ENCODE measurements at places on chromosomes 12 and 14. TPM values are rescaled to one million over a fixed set of nuclear protein-coding genes. Genes with fewer than 3 reads are reported as not detected.

C1S gene
- total RNA-seq, result 6.6 TPM

INHBC gene
- not detected for total RNA-seq

KIF26A gene
- 0.05 TPM for total RNA-seq

RIMBP2 gene
- total RNA-seq, result 0.14 TPM

CCDC38 gene
- 0.63 TPM for total RNA-seq

RPGRIP1 gene
- total RNA-seq, result not detected

TSPAN11 gene
- total RNA-seq, result 0.07 TPM

DNA sequence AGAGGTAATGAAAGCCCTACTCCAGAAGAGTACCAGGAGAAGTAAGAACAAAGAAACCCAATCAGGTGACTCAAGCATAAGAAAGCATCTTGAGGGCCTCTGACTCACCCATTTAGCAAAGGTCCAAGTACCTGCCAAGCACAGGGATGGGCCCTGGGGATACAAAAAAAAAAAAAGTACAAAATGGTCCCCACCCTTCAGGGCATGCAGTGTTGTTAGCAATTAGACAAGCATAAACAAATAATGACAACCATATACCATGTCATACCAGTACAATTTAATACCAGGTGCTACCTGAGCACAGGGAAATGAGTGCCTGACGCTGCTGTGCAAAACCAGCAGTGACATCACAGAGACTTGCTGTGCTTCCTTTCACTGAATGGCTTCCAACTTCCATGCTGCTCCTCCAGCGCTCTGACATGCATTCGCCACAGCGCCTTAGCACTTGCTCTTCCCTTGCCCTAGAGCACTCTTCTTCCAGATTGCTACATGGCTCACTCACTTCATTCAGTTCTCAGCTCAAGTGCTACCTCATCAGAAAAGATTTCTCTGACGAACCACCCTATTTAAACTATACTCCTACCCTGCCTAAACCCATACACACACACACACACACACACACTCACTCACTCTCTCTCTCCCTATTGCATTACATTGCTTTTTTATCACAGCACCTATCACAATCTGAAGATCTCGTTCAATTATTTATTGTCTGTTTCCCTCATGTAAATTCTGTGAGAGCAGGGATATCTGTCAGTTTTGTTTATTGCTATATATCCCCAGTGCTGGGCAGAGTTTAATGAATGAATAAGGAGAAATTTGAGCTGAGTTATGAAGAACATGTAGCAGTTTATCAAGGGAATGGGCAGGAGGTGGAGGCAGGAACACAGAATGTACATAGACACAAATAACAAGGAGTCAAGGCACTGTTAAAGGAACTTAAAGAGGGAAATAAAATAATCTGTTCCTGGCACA lies 12.9 kb upstream of the EPS8 start:
- no peak overlapping the region for H3K4me3 ChIP-seq
- no peaks in the 10 kb centered on the region for H3K4me1 ChIP-seq
- H3K27me3 ChIP-seq, result peaks cover 13% of the 10 kb centered on the region
- no peaks in the 10 kb centered on the region for H3K36me3 ChIP-seq
- DNase-seq, result no peak
- H3K27ac ChIP-seq, result no peak overlapping the region

GRCh38 chr12:116482859-116483258 lies 76.3 kb upstream of the MAP1LC3B2 start:
- H3K36me3 ChIP-seq, result no peaks in the 10 kb centered on the region
- H3K27me3 ChIP-seq, result no peaks in the 10 kb centered on the region
- no peak for DNase-seq
- no peak overlapping the region for H3K27ac ChIP-seq
- no peak overlapping the region for H3K4me3 ChIP-seq

DNA sequence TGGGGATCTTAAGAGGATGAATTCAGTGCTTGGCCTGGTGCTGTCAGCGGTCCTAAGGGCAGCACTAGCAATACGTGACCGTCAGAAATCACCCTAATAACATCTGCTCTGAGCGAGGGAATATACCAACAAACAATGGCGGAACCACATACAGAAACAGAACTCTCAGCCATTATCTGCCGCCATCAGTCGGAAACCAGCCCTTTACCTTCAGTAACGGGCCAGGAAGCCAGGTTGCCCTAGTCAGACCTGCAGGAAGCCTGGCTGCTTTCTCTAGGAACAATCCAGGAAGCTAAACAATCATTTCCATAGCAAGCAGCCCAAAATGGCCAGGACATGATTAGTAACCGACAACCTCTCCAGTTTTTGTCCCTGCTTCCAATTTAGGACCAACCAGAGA lies 5.6 kb downstream of the CDCA4 start:
- peaks cover 56% of the 10 kb centered on the region for H3K4me1 ChIP-seq
- no peak for DNase-seq
- H3K36me3 ChIP-seq, result peaks cover 25% of the 10 kb centered on the region
- peak overlapping the region; percentile 11 for H3K27ac ChIP-seq

GRCh38 chr14:105201925-105202513 lies 20.9 kb upstream of the NUDT14 start:
- peak; percentile 47 for DNase-seq
- H3K27me3 ChIP-seq, result peaks cover 27% of the 10 kb centered on the region
- H3K36me3 ChIP-seq, result no peaks in the 10 kb centered on the region
- peaks cover 15% of the 10 kb centered on the region for H3K4me1 ChIP-seq

DNA sequence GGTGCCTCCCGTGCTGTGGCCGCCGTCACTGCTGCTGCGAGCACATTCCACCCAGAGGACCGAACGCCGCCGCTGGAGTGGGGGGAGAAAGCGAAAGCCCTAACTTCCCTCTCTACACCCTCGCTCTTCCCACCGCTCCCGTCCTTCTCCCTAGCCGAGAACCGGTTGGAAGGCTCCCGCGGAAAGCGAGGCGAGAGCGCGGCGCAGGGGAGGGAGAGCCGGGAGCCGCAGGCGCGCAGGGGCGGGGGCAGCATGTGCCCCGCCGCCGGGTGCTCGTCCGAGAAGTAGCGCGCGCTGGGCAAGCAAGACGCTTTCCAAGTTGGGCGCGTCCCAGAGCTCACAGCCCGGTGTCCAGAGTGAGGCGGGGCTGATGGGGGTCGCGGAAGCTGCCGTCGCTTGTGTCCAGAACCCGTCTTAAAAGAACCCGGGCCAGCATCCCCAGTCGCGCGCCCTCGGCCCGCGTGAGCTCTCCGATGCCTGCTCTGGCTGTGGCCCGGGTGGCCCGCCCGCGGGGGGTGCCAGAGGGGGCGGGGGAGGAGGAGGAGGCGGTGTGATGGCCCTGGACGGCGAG lies at the start of gene TRHDE:
TRHDE (plus strand) TSS at position 280 of the 571 bp plus-strand sequence; CDS start at position 554, 274 bp downstream.
- peak within 1 kb of the TSS; percentile 42 for H3K4me3 ChIP-seq
- peaks cover 60% of the 10 kb centered on the region for H3K27me3 ChIP-seq
- H3K4me1 ChIP-seq, result peaks cover 6% of the 10 kb centered on the region
- DNase-seq, result no peak

DNA sequence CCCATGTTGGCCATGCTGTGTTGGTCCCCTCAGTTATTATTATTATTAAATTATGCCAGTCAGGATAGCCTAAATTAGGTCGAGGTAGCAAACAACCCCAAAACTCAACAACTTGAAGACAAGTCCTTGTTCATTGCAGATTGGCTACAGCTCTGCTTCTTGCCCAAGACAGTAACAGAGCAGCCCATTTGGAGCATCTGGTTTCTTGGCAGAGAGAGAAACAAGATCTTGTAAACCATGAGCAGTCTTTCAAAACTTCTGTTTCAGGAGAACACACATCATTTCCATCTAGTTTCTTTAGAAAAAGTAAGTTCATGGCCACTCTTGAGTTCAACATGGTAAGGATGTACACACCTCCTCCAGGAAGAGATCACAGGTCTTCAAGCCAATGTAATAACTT lies 52.3 kb downstream of the E2F7 start:
- no peak for DNase-seq
- H3K27me3 ChIP-seq, result peaks cover 16% of the 10 kb centered on the region
- no peak overlapping the region for H3K4me3 ChIP-seq
- H3K27ac ChIP-seq, result no peak overlapping the region
- H3K36me3 ChIP-seq, result no peaks in the 10 kb centered on the region
- H3K4me1 ChIP-seq, result peaks cover 7% of the 10 kb centered on the region

Measured in activated T-cell treated with anti-CD3 and anti-CD28 coated beads, Interleukin-2, amount 50 U/mL, for 72 hours (primary cell).